Kasumi-1 (cell line): ENCODE measurements at places on chromosomes 16 and 17.

- DNase-seq = no peak
Measured at GRCh38 chr16:30764816-30765465, 2.8 kb downstream of the RNF40 start.

DNA sequence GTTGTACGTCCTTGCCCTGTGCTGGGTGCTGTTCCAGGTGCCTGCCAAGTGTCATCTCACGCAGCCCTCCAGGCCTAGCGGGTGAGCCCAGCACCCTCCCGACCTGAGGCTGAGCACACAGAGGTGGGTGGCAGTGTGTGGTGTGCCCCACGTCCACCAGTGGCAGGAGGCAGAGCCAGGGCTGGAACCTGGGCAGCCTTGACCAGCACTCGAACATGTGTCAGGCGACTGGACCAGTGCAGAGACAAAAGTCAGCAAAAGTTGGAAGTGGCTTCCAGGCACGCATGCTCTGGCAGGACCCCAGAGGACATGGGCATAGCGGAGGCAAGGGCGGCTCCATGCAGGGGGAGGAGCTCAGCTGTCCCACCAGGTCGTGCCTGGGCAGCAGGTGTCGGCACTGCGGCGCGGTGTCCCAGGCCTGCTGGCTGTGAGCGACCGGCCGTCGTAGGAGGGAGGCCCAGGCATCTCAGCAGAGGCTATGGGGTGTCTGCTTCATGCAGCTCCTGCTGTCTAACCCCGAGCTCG lies 35.8 kb downstream of the COX4I1 start:
- no peak for DNase-seq

DNA sequence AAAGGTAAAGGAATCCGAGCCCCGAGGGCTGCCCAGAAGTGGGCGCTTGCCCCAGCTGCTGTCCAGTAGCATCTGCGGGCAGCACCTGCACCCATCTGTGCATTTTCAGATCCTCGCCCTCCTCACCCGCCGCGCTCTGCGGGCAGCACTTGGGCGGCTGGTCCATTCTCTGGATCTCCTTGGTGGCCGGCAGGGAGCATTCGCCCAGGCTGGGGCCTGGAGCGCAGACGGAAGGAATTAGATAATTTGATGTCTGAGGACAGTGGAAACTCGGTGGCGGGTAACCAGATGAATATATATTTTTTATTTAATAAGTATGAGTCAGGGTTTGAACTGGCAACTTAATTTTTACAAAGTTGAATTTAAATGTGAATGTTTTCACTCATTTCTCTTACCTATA lies 88.5 kb downstream of the NPIPB11 start:
- DNase-seq = no peak

GRCh38 chr16:58970775-58971174 lies 236.7 kb upstream of the GOT2 start:
- DNase-seq = no peak

- DNase-seq = no peak
Measured at GRCh38 chr16:23501291-23501690, 9.0 kb downstream of the GGA2 start.

DNA sequence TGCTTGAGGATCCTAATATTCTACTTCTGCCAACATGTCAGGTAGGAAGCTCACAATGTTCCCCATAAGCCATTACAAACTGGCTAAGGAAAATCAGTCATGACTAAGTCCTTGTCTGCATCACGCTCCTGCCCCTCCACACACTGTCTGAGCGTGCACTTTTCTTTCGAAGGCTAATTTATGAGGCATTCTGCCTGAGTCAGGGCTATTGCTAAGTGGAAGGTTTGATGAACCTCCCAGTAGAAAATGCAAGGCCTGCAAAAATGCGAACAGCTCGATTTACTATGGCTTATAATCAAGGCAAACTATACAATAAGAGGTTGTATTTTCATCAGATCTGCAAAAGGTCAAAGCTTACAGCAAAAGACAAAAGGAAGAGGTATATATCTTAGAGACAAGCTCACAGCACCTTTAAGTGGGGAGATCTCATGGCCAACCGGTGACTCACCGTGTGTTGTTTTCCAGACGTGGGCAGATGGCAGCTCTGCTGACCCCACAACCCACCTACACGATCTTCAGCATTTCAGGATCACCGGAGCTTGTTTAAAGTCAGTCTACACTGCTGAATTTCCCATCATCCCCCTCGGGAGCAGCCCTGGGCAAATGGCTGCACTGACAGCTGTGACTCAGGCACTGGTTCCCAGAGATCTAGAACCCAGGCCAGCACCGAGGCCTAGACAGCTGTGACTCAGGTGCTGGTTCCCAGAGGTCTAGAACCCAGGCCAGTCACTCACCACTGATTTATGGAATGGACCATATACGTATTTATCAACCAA lies 26.1 kb downstream of the MEAK7 start:
- no peak for DNase-seq

GRCh38 chr17:60169921-60170817 lies 20.4 kb downstream of the CA4 start:
- peak; percentile 42 for DNase-seq

DNA sequence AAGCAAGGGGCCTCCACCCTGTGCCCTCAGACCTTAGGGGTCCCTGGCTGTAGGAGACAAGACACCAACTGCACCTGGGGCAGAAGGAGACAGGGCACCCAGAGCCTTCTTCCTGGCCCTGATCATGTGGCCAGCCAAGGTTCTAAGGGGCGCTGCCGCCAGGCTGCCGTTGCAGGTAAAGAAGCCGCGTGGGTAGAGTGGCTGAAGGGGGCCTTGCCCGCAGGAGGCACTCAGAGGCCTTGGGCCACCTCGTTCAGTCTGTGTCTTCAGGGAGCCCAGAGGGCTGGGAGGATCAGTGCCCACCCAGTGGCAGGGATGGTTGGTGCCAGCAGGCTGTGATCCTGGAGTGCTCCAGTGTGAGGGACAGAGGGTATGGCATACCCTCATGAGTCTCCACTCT lies 1.6 kb upstream of the AATK start:
- DNase-seq = no peak

DNA sequence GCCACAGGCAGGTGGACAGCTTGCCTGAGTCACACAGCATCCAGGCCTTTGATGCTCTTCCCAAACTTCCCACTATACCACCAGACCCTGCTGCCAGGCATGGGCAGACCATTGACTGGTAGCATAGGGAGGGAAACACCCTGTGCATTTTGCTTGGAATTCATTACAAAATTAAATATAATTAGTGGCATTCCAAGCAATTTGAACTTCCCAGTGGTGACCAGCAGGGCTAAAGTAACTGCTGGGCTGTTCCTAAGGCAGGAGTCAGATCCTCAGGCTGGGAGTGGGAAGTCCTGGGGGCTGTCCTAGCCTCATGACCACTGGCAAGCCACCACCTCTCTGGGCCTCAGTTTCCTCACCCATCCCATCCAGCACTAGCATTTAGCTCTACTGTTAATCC lies 3.8 kb downstream of the PRR15L start:
- no peak for DNase-seq

- DNase-seq = no peak
Measured at GRCh38 chr17:17032131-17032692, 10.0 kb upstream of the MPRIP start.

GRCh38 chr17:17739388-17740066 lies 58.3 kb downstream of the RAI1 start:
- no peak for DNase-seq

DNA sequence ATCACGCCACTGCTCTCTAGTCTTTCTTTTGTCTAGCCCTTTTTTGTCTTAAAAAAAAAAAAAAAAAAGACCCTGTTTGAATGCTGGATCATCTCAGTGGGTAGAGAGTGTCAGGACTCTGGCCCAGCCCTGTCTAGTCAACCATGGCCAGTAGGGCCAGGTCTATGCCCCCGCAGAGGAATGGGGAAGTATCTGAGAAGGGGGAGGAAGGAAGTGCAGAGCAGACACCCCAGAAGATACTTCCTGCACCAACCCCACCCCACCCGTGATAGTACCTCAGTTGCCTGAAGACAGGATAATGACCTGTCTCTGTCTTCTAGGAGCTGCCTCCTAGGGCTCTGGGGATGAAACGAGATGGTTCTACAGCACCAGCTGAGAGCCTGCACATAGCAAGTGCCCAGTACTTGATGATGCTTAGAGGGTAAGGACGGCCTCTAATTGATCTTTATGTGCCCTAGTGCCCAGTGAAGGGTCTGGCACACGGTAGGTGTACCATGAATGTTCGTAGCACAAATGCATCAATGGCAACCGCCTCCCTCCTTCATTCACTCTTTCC lies 55.4 kb downstream of the ABAT start:
- peak; percentile 39 for DNase-seq

GRCh38 chr16:4537376-4538343 lies 913 bp downstream of the CDIP1 start:
- no peak for DNase-seq

DNA sequence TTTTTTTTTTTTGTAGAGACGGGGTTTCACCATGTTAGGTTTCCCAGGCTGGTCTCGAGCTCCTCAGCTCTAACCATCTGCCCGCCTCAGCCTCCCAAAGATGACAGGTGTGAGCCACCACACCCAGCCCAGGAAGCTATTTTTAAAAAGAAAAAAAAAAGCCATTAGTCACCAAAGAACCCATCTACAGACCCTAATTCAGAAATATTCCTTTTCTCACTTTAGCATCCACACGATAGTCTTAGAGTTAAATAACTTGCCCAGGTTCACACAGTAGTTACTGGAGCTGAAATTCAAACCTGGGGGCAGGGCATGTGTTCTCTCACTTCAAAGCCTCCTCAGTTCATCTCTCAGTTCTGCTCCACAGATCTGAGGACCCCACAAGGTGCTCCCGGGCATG lies 70.3 kb upstream of the NOL11 start:
- DNase-seq = no peak

DNA sequence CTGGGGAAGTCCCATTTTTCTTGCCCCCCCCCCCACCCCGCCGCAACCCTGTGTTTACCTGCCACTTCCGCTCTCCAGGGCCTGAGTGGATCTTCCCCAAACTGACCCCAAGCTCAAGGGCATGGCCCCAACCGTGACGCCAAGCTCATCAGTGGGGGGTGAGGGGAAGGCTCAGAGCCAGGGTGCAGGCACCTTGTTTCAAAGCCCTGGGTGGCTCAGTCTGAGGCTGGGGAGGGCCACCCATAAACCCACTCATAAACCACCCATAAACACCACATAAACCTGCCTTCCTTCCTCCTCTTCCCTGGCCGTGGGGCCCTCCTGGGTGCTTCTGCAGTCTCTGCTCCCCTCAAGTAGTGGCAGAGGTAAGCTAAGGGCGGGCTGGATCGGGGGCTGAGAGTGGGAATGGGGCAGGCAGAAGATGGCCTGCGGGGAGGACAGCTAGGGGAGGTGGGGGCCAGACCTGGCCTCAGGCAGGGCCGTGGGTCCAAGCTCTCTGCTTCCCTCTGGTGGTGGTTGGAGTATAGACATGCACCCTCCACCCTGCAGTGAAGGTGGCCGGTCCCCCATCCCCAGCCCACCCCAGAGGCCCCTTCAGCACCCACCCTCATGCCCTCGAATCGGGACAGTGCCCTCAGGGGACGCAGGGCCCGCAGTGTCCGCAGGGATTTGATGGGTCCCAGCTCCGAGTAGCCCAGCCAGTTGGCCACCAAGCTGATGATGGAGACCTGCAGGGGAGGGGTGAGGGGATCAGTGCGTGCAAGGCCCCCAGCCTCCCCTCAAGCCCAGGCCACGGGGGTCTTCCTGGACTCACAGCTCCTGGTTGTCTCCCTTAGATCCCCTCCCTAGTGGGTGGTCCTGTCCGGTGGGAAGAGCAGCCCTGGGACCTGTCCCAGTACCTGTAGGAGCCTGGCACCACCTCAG lies 14.6 kb upstream of the CD79B start:
- peak; percentile 66 for DNase-seq

- no peak for DNase-seq
Measured at GRCh38 chr17:39678340-39679116, 9.3 kb downstream of the PGAP3 start.

DNA sequence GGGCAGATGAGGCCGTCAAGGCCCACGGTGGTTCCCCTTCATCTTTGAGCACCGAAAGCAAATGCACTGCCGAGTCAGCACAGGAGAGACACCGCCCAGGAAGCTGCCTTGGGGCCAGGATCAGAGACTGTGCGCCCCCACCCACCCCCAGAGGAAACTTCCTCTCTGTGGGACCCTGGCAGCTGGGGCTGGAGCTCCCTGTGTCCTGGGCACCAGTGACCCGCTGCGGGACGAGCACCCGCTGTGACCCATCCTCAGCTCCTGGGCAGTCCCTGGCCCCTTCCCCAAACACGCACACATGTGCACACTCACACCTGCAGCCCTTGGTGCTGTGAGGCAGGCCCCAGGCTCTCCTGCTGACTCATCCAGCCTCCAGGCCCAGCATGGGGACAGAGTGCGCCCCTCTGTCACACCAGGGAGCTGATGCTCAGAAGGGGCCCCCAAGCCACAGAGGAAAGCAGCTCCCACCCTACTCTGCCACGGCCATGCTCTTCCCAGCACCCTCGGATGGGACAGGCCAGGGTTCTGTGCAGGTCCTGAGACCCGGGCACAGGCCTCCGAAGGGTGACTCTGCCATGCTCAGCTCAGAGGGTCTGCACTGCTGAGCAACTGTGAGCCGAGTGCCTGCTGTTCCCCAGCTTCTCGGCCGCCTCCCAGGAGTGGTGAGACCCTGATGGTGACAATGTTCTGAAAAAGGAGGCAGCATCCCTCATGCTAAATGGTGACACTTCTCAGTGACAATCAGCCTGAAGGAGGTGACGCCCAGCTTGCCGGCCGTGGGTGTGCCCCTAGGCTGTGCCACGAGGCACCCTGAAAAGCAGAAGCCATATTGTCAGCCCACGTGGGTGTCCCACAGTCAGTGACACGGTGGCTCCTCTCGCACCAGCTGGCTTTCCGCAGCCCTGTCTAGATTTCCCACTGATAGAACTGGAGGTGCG lies 3.6 kb downstream of the PIEZO1 start:
- DNase-seq = peak; percentile 75

DNA sequence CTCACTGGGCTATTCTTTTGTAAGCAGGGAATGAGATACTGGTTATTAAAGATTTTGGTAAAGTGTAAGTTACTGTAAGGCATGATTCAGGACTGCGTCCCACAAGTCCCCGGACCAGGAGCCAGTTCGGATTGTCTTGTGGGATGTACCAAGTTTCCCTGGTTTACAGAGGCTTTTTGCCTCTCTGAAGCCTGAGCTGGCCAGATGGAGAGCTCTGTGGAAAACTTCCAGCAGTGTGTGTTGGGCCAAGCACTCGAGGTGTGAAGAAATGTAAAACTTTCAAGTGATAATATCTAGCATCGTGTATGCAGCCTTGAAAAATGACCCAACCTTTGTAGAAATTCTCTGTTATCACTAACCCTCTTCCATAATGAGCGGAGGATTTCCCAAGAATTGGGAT lies 2.4 kb downstream of the EPN2 start:
- DNase-seq = no peak

- DNase-seq = no peak
Measured at GRCh38 chr16:463071-463470, 37.6 kb downstream of the RAB11FIP3 start.

- DNase-seq = no peak
Measured at GRCh38 chr16:49867796-49868668, 12.1 kb upstream of the ZNF423 start.

DNA sequence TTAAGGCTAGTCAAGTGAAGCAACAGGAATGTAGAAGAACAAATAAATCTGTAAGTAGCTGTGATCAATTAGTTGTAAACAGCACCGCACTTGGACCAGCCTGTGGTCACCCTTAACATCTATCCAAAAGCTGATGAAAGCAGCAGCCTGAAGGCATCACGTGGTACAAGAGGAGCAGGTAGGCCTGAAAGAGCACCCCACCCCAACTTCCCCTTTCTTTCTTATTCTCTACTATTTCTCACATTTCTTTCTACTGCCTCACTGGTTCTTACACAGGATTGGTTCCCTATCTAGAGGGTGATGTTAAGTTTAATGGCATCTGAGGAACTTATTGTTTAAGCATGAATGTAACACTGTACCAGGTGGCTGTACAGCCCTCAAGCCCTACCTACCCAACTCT lies 42.6 kb upstream of the CLEC18B start:
- no peak for DNase-seq
